Nephron progenitor cell (in vitro differentiated cells): ENCODE measurements at places on chromosomes 3 and 15.

- DNase-seq, result no peak
Observed at GRCh38 chr3:152769523-152769922, 65.4 kb upstream of the P2RY1 start.

- DNase-seq, result no peak
Observed at GRCh38 chr3:185677146-185677829, 91.2 kb downstream of the SENP2 start.

- DNase-seq, result no peak
Observed at GRCh38 chr3:22386107-22386506, 635.1 kb upstream of the ZNF385D start.

DNA sequence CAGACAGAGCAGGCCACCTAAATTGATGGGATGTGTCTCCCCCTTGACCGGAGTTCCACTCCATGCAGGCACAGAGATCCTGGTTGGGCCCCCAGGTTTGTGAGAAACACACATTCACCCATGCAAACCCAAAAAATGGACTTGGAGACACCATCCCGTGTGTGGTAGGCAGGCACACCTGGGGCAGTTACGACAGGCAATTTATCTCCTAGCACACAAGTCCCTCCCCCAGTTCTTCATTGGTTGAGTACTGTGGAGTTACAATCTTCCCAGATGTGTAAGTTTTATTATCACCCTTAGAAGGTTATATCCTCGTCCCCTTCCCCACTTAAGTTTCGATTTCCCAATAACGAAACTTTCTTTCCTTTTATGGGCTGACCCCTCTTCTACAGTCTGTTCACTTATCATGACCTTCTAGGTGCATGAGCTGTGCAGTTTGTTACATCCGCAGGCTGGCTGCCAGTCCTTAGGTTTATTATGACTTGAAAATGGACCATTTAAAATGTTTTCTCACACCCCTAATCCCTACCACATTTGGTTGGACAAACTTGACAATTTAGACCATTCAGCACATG, 27.3 kb downstream of the ARL8B start:
- DNase-seq, result no peak

DNA sequence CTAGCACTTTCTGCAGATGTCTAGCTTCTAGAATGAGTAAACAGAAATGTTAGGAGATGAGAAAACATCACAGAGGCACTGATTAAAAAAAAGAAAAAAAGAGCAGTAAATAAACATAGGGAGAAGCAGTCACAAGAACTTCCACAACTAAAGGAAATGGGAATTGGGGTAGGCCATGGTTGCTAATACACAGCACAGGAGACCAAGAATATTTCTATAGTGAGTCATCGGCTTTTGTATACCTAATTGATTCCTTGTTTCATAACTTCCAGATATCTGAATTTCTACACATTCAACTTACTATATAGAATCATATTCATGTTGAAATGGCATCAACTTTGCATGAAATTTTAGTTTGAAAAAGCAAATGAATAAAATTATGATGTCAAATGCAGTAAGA, 47.3 kb upstream of the TCF12 start:
- DNase-seq, result no peak

DNA sequence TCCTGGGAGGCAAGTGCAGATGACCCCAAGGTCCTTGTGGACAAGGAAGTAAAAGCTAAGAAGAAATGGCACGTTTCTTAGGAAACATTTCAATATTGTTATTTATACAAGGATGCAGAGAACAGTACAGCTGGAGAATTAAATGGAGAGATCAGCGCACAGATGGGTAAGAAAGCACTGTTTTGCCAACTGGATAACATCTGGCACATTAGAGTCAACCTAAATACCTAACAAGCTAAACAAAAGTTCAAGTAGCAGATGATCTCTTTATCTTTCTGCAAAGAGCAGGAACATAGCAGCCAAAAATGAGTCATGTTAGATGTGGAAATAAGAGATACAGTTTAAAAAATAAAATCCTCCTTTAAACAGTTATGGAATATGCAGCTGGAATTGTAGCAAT, 15.7 kb upstream of the DPPA4 start:
- DNase-seq, result no peak

DNA sequence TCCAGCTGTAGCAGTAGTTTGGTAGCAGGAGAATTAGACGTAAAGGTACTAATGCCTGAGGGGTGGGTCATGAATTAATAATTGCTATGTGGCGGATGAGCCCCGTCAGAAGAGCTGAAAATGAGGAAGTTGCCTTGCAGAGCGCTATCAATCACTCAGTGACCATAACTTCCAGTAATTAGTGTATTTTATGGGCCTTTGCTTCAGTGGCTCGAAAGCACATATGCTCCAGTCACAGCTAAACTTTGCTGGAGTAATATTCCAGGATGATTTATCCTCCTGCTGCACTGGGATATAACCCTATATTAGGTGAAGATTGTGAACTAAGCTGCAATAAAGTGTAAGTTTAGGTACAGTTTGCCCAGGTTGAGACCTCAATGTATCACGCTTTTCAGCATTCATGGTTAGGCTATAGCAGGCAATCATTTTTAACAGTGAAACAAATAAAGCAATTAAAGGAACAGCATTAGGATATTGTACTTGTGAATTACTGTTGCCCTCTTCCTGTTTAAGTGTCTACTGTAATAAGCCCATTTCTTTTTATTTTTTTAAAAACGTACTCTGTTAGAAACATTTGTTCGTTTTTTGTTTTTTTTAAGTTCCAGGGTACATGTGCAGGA, 104.6 kb upstream of the SKOR1 start:
- DNase-seq, result no peak

- DNase-seq, result no peak
Observed at GRCh38 chr3:194330579-194330978, 20.5 kb downstream of the CPN2 start.

GRCh38 chr15:54659646-54660045, 537.1 kb downstream of the RSL24D1 start:
- no peak for DNase-seq

DNA sequence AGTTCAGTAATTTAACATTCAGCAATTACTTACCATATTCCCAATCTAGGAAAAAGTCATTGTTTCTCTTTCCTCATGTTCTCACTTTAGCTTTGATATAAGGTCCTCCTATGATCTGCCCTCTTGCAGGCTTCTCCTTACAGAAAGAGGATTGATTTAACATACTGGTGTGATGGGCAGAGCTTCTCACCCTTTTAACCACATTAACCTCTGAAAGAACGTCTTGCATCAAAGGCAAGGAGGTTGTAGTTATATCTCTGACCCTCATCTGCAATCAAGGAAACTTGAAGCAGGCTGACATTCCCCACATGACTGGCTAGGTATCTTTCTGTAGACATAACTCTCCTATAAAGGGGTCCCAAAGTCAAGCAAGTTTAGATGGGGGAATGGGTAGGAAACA, 39.5 kb downstream of the BTLA start:
- no peak for DNase-seq

DNA sequence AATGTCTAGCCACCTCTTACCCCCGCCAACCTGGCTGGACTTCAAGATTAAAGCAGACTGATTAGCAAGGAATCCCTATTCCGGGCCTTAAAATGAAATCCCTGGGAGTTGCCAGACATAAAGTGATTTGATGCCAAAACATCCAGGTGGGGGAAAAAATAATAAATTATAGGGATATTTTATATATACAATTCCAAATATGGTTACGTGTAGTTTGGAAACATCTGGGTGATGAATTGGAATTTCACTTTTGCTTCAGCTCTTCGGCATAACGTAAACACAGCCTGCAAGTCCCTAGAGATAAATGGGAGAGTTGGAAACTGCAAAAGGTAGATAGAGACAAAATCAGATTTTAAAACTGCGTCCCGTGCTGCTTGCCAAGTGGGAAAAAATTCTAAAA, 545.5 kb upstream of the MDFIC2 start:
- DNase-seq, result no peak

DNA sequence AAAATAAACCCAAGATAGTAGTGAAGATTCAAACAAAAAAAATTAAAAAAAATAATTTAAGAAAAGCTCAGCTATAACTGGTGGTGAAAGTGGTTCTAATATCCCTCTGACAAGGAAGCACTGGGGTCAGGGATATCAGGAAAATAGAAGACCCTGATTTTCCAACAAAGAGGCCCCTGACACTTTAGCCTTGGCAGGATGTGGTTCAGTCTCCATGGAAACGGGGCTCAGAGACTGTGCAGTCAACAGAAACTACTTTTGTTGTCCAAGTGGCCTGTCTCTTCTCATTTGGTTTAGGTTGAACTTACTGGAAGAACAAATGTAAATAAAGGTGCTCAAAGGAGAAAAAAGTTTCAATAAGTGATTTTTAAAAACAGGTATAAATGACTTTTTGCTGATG, 27.2 kb downstream of the INTS14 start:
- DNase-seq, result peak; percentile 17

GRCh38 chr15:69631978-69632377, 179.4 kb downstream of the RPLP1 start:
- DNase-seq, result no peak

GRCh38 chr15:81752546-81752942, 293.3 kb downstream of the MEX3B start:
- DNase-seq, result no peak

GRCh38 chr3:64179249-64179648, 46.0 kb downstream of the PRICKLE2 start:
- DNase-seq, result no peak

- DNase-seq, result no peak
Observed at GRCh38 chr3:14222900-14223594, 44.4 kb downstream of the LSM3 start.

DNA sequence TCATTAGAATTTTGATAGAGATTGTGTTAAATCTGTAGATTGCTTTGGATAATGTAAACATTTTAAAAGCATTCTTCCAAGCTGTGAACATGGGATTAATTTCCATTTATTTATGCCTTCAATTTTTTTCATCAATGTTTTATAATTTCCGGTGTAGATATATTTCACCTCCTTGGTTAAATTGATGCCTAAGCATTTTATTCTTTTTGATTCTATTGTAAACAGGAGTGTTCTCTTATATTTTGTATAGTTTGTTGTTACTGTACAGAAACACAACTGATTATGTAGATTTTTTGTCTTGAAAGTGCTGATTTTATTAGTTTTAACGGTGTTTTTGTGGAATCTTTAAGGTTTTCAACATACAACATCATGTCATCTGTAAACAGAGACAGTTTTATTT, 355.0 kb downstream of the EDEM1 start:
- DNase-seq, result no peak

GRCh38 chr15:85312929-85313331, 67.5 kb upstream of the AKAP13 start:
- DNase-seq, result no peak

- DNase-seq, result no peak
Observed at GRCh38 chr3:14458434-14459275, 56.2 kb downstream of the SLC6A6 start.

DNA sequence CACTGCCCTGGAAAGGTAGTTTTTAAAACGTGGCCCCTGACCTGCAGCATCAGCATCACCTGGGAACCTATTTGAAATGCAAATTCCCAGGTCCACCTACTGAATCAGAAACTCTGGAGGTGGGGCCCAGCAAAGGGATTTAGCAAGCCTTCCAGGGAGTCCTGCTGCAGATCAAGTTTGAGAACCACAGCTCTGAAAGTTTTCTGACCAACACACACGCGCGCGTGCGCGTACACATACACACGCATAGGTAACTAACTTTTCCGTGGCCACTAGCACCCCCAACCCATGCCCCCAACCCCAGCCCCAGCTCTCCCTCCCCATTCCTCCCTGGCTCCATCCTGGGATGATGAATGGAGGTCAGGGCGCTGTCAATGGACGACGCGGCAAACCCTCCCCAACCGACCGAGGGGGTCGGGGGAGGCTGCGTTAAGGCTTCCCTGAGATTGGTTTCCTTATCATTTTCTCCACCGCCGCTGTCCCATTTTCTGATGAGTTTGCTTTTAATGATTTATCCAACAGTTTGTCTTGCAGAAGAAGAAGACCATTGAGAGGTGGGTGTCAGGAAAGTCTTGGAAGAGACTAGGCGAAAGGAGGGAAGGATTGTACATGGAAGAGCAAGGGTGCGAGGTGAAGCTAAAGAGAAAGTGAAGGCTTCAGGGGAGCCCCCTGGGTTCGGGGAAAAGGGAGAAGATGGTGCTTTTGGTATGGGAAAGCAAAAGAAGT, 590 bp upstream of the BOC start:
- peak; percentile 66 for DNase-seq

DNA sequence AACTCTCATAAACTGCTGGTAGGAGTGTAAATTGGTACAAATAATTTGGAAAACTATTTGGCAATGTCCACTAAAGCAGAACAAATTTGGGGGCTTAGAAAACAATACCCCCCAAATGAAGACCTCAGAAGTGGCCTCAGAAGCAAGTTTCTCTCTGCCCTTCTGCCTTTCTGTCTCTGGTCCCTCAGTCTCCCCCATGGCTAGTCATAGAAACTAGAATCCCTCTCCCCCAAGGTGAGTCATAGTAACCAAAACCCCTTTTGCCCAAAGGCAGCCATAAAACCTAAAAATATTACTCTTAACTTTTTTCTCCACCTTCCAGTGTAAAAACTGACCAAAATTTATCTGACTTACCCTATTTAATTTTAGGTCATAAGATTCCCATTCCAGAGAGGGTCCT, 350.7 kb upstream of the LRRC3B start:
- no peak for DNase-seq

DNA sequence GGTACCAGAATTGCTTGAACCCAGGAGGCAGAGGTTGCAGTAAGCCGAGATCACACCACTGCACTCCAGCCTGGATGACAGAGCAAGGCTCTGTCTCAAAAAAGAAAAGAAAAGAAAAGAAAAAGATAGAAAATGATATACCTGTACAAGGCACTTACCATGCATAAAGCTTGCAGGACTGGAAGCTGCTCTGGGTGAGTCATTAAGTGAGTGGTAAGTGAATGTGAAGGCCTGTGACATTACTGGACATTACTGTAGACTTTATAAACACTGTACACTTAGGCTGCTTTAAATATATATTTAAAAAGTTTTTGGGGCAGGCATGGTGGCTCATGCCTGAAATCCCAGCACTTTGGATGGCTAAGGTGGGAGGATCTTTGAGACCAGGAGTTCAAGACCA, 99.2 kb downstream of the SLMAP start:
- no peak for DNase-seq

- no peak for DNase-seq
Observed at GRCh38 chr3:136074546-136075170, 109.1 kb downstream of the PPP2R3A start.

DNA sequence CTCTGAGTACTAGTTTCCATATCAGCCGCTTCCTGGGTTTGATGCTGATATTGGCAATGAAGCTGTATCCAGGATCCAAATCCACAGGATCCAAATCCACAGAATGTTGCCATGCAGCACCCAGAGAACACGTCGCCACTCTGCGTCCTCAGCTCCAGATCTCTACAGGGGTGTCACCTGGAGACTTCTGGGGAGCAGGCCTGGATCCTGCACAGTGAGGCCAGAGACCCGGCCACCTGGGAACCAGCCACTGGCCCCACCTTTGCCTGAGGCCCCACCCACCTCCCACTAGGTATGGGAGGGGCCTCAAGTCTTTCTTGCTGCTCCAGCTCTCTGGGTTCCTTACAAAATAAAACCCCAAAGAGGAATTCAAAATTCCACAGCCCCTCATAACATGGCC, 123.9 kb downstream of the LRRK1 start:
- no peak for DNase-seq

- DNase-seq, result no peak
Observed at GRCh38 chr15:63246691-63247469, 30.5 kb upstream of the APH1B start.
